ENCODE measurements at places on chromosomes 2 and 18. TPM values are rescaled to one million over a fixed set of nuclear protein-coding genes. Genes with fewer than 3 reads are reported as not detected.

DNA sequence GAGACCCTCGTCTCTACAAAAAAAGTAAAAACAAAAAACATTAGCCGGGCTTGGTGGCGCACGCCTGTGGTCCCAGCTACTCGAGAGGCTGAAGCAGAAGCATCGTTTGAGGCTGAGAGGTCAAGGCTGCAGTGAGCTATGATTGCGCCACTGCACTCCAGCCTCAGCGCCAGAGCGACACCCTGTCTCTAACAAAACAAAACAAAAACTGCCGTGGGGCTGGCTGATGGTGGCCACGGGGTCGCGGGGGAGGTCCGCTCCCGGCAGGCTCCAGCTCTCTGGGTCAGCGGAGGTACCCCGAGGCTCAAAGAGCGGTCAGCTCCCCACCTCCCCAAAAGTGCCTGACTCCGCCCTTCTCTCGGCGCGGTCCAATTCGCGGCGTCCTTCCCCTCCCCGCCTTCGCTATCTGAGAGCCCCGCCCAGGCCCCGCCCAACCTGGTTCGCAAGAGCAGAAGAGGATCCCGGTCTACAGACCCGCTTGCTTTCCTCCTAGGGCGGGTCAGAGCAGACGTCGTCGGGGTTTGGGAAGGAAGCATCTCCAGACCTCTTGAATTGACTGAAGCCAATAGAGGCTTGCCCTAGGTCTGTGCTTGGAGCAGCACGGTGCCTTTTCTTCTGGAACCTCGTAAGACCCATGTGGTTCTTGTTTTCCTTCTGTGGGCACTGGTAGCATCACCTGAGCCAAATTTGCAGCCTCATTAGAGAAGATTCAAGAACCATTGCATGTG lies 7.8 kb downstream of the RAX start:
- DNase-seq: no peak

- DNase-seq: no peak
These were observed 122.4 kb downstream of the NFATC1 start for GRCh38 chr18:79518028-79518682.

The DES gene
- polyA plus RNA-seq: not detected

GRCh38 chr2:118510807-118511206 lies 336.6 kb downstream of the EN1 start:
- DNase-seq: no peak

The SCN9A gene
- not detected for polyA plus RNA-seq

The CRYGC gene
- polyA plus RNA-seq: not detected

- no peak for DNase-seq
These were observed 138.7 kb downstream of the PAX3 start for GRCh38 chr2:222160125-222160524.

The RAX gene
- not detected for polyA plus RNA-seq

The ASXL2 gene
- polyA plus RNA-seq: 6.3 TPM

The TXNDC2 gene
- not detected for polyA plus RNA-seq

DNA sequence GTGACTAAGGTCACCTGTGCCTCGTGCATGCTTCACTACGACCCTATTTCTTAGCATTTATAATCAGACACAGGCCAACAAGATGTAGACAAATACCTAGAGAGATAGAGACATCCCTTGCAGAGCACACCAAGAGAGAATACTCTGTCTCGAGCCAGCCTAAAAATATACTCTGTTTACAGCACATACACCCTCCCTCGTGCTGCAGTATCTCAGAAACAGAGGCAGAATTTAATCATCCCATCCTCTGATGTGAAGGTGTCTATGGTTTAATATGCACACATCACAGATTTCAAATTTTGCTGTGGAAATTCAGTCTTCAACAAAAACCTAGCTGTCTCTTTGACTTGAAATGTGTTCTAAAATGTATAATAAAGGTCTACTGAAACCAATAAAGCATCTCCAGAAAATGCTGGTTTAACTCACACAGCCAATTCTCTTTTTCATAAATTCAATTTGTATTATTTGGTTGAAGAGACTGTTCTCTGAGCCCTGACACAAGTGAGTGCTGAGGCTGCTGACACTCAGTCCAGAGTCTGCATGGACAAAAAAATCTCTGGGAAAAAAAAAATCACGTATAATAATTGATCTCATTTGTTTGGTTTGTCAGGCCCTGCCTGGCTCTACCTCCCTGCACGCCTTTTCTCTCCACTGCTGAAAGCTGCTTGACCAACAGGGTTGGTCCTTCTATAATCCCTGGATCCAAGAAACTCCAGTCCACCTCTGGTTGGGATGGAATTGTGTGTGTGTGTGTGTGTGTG lies 142.0 kb upstream of the FSHR start:
- DNase-seq: no peak

DNA sequence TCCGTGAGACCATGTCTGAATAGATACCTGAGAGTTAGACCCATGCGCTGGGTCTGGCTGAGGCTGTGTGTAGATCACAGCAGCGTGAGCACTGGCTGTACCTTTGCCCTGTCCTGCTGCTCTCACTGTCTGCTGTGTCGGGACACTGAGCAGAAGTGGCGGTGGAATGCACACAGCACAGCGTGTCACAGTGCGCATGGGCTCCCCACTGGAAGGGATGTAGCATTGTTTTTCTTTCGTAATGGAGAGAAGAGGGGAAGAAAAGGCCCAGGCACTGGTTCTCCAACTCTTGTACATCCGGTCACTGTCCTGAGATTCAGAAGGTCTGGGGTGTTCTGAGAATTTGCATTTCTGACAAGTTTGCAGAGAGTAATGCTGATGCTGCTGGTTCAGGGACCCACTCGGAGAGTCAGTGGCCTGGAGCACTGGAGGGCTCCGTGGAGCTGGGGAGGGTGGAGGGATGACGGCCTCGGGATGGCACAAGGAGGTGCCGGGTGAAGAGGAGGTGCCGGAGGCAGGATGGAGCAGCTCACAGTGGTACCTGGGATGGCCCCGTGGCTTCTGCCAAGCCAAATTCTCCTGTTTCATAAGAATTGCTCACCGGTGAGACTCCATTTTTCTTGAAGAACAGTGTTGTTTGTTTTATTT lies 252.8 kb downstream of the LDLRAD4 start:
- DNase-seq: no peak

The PROC gene
- polyA plus RNA-seq: not detected

The NCKAP5 gene
- not detected for polyA plus RNA-seq

DNA sequence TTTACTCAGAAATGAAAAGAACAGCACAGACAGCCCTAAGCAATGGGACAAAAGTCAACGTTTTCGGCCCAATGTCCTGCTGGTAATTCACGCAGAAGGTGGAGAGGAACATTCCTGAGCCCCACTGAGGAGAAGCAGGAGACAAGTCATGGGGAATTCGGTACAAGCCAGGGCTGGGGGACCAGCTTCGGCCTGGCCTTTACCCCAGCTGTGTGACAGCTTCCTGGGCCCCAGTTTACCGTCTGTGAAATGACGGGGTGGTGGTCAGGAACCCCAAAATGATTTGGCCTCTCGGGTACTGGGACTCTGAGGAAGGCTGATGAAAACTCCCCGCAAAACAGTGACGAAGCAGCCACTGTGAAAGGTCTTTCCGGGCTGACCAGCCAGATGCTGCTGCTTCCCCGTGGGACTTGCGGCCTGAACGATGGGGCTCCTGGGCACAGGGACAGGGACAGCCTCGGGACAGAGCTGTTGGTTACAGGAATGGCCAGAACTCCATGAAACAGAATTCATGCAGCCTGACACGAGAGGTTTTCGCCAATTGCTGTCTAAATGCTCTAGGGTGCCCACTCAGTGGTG lies 21.6 kb downstream of the KIF1A start:
- DNase-seq: no peak

DNA sequence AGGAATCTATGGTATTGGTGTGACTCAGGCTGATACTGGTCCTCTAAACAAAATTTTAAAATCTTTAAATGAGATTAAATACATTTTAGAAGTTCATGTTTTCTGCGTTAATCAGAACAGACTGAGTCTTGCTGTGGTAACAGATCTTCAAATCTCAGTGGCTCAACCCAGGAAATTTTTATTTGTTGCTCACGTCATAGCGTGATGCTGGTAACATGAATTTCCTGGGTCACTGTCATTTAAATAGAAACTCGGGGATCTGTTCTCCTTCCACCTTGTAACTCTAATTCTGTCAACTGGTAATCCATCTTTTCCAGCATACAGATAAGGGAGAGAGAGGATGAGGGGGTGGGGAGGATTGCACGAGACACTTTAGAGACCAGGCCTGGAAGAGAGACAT lies 90.0 kb downstream of the CDC42EP3 start:
- DNase-seq: no peak

The PPP1R1C gene
- not detected for polyA plus RNA-seq

The ANTXR1 gene
- polyA plus RNA-seq: not detected

The C2orf76 gene
- 28.0 TPM for polyA plus RNA-seq

GRCh38 chr2:240304746-240305161 lies 130.7 kb upstream of the GPC1 start:
- no peak for DNase-seq

GRCh38 chr18:35231052-35231451 lies 9.8 kb upstream of the ZNF397 start:
- peak; percentile 78 for DNase-seq

DNA sequence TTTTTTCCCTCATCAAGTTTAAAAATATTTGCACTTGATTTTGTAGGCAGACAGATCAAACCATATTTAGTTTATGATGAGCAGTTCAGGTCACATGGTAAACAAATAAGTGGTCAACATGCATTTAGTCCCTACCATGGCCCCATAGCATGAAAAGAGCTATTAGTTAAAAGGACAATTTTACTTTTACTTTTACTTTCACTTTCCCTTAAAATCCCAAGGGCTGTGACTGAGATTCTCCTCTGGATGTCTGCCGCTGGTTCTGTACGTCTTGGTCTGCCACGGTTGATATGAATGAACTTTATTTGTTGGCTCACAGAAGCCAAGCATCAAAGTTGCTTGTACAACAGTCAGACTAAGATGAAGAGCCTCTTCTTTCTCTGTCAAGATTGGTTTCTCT lies 626.2 kb upstream of the CDH7 start:
- no peak for DNase-seq

DNA sequence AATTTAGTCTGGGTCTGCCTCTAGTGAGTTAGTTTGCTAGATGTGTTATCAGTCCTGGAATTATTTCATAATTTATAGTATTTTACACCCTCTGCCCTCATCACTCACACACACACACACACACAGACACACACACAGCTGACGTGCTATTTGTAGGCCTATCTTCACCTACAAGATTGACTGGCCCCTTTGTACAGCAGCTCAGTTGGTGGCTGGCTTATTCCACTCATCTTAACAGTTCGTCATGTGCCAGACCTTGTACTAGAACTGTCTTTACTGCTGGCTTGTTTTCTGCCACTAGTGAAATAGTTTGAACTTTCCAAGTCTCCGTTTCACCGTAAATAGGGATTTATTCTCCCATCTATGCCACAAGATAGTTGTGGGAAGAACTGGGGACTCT lies 21.3 kb downstream of the CENPO start:
- no peak for DNase-seq

- no peak for DNase-seq
These were observed 153.8 kb upstream of the TACR1 start for GRCh38 chr2:75353131-75353530.

DNA sequence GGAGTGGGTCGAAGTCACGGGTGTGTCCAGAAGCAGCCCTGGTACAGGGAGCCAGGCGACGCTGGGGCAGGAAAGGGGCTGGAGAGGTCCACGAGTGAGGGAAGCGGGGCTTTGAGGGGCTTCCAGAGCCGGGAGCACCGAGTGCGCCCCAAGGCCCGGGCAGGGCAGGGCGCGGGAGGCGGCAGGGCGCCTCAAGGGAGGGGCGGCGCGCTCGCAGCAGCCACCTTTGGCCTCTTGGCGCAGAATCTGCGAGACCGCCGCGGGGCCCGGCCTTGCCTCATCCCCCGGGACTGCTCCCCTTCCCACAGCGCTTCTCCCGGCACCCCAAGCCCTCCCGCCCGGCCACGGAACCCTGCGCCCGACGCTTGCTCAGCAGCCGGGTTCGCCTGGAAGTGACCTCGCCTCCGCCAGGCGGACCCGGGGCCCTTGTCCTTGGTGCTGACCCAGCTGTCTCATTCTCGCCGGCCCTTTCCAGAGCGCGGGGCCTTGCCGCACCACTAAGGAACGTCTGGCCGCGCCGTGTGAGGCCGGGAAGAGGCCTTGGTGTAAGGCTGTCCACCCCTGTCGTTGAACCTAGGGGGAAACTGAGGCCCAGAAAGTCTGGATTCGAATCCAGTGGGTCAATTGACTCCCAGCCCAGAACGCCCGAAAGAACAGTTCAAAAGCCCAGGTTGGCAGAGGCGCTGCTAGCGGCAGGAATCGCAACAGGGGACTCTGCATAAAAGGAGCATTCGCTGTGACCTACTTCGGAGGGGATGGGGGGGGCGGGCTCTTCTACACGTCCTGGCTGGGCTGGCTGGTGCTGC lies 584 bp upstream of the DNER start:
- no peak for DNase-seq

DNA sequence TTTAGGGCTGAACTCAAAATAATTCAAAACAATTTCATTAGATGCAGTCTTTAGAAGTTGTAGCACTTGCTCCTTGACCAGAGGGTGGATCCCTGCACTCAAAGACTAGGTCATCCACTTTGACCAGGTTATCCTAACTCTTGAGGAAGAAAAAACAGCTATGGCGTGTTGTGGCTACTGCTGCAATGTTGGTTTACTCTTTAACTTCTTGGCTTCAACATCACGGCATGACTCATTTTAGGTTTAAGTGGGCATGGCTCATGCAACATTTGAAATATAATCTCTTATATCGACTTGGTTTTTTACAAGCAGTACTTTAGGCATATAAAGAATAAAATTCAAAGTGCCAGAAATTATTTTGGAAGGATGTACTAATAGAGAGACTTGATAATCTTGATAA lies 35.4 kb downstream of the ANKRD29 start:
- DNase-seq: no peak

The G6PC2 gene
- not detected for polyA plus RNA-seq

DNA sequence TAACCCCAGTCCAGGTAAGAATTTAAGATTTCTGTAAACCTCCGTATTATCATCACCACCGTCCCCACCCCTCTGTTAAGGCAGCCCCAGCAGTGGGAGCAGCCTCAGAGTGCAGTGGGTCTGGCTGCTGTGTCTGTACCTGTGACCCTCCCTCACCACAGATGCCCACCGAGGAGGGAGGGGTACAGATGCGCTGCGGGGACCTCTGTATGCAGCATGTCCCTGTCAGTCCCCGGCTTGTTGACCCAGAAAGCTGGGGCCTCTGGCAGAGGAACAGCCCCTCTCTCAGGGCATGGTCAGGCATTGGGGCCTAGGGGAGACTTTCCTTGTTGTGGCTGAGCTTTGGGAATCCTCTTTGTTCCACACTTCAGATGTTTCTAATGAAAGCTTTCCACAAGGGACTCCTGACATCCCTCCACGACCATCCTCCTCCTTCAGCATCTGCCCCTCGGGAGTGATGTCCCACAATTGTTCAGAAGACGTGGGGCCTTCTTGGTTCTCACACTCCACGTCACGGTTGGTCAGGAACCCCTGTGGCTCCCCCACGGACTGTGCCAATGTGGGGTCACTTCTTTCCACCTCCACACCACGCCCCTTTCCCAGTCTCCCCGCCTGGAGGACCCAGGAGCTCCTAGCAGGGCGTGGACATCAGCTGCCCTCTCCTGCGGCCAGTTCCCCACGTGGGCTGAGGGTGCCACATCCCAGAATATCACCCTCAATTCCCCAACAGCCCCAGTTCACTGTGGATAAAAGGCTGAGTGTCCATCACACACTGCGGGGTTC lies 384.2 kb upstream of the MYT1L start:
- no peak for DNase-seq

The IL1R1 gene
- polyA plus RNA-seq: 1.2 TPM

GRCh38 chr2:105335469-105335868 lies 1.9 kb upstream of the C2orf49 start:
- DNase-seq: no peak

The PSTPIP2 gene
- 10.9 TPM for polyA plus RNA-seq

GRCh38 chr2:169393068-169393590 lies 30.8 kb upstream of the LRP2 start:
- no peak for DNase-seq

All from CD4-positive, alpha-beta memory T cell (primary cell).